ENCODE measurements at places on chromosomes 12 and 14.

GRCh38 chr14:71451501-71451900 lies 480.7 kb upstream of the RGS6 start:
- no peak for DNase-seq

- DNase-seq = no peak
Measured at GRCh38 chr12:571795-572531, 91.3 kb downstream of the NINJ2 start.

- DNase-seq = no peak
Measured at GRCh38 chr12:116018282-116018681, 259.2 kb downstream of the MED13L start.

- DNase-seq = no peak
Measured at GRCh38 chr12:10557766-10558165, 52.1 kb downstream of the EIF2S3B start.

DNA sequence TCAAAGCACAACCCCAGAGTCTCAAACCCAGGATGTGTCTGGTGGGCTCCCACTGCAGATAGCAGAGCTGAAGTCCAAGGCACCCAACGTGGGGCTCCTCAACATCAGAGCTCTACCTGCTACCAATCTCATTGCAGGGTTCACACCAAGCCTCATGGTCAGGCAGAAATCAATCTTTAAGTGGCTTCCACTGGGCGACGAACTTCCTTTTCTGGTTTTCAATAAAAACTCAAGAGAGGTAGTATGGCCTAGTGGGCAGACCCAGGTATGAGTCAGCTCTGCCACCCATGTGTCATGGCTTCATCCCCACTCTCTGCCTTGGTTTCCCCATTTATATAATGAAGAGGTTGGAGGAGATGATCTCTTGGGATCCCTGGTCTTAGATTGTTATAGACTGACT lies 47.0 kb downstream of the BCL11B start:
- DNase-seq = no peak

GRCh38 chr12:92784356-92784755 lies 81.6 kb downstream of the PLEKHG7 start:
- DNase-seq = no peak

- DNase-seq = no peak
Measured at GRCh38 chr12:66195242-66195641, 6.2 kb downstream of the IRAK3 start.
